Activated CD4-positive, alpha-beta T cell treated with anti-CD3 and anti-CD28 coated beads, Interleukin-2, amount 10 ng/mL, durations not matched to agents 24 days and 14 days (primary cell): ENCODE measurements at places on chromosomes 11 and 22. TPM values are rescaled to one million over a fixed set of nuclear protein-coding genes. Genes with fewer than 3 reads are reported as not detected.

DNA sequence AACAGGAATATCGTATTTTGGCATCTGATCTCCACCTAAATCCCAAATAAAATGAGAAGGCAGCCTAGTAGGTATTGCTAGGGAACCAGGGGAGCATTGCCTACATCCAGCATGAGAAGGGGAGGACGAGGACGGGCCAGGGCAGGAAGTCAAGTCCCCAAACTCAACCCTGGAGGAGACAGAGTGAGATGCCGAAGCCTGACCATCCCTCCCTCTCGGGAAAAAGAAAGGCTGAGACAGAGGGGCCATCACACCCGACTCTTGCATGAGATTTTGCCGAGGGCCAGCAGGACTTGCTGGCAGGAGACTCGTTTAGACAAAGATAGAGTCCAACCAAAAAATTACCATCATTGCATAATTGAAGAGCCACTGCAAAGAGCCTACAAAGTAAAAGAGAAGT lies 50.2 kb upstream of the SPATA19 start:
- DNase-seq, result no peak

- DNase-seq, result no peak
Measured at GRCh38 chr11:3138178-3139085, 26.7 kb downstream of the OSBPL5 start.

GRCh38 chr11:118207079-118207478 lies 17.7 kb downstream of the JAML start:
- no peak for DNase-seq

- peak; percentile 65 for DNase-seq
Measured at GRCh38 chr11:31870609-31871309, 59.6 kb upstream of the PAX6 start.

- DNase-seq, result peak; percentile 89
Measured at GRCh38 chr11:60987577-60988277, 16.2 kb downstream of the CD6 start.

- DNase-seq, result no peak
Measured at GRCh38 chr11:126991596-126991995, 9.0 kb downstream of the KIRREL3 start.

DNA sequence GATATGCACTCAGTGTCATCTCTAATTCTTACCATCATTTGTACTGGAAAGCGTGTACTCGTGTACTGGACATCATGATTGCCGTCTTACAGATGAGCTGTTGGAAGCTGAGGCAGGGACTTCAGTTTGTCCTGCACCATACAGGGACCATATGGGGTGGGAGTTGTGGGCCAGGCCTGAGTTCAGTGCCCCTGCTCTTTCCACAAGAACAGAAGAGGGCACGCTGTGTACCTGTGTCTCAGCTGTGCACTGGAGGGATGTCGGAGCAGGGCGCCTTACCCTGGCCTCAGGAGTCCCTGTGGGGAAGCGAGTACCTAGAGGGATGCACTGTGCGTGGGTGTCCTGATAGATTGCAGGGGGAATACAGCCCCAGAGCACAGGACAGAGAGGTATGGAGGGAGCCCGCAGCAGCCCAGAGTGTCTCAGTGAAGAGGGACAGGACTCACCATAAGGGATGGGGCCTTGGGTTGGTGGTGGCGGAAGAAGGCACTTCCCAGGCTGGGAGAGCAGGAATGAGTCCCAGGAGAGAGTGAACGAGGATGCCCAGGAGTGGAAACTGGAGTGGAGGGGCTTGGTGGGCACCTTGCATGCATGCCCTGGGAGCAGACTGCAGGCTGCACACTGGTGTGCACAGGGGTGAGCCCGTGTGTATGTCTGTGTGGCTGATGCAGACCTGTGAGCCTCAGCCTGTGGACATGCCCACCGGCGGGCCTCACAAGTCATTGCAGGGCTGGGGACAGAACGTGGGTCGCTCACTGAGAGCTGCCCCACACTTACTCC lies 329.7 kb downstream of the TBC1D22A start:
- no peak for DNase-seq

DNA sequence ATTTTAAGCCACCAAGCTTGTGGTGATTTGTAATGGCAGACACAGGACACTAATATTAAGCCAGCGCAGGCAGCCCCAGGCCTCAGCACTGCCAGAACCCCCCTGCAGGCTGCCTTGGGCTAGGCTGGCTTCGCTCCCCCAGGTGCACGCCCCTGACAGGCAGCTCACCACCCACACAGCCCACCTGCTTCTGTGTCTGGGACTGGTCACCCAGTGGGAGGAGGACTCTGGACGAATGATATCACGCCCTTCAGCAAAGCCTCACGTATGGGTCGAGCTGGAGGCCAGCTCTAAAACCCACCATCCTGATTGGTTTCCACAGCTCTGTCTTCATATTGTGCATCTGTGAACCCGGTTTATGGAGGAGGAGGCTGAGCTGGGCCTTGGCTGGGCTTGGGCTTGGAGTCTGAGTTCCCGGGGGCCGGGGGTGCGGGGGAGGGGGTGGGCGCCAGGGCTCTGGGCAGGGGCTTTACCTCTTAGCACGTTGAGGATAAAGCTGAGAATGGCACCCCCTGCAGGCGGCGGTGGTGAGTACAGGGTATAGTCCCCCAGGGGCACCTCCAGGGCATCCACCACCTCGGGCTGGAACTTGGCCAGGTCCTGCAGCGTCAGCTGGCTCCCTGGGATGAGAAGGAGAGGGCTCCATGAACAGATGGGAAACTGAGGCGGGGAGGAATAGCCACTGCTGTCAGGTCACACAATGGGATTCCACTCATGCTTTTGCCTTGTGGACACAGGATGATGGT lies 13.8 kb downstream of the GGT5 start:
- peak; percentile 90 for DNase-seq

DNA sequence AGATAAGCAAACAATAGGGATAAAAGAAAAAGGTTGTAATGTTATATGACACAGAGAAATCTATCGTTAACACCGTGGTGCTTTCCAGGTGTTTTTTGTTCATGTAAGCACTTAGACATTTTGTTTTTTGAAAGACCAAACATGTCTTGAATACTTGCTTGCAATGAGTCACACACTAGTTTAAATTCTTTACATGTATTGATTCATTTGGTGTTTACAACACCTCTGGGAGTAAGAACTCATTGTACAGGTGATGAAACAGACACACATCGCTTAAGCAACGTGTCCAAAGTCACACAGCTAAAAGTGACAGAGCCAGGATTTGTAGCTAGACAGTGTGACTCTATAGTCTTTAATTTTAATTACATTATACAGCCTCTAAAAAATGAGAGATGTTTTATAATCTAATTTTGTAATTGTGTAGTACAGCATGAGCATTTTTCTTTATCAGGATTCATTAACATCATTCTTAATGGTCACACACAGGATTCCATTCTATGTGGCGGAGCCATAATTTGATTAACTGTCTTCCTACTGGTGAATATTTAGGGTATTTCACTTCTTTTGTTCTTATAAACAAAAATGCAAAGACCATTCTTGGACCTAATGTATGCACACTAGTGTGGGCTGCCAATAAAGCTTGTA lies 148.8 kb downstream of the DBX1 start:
- no peak for DNase-seq

DNA sequence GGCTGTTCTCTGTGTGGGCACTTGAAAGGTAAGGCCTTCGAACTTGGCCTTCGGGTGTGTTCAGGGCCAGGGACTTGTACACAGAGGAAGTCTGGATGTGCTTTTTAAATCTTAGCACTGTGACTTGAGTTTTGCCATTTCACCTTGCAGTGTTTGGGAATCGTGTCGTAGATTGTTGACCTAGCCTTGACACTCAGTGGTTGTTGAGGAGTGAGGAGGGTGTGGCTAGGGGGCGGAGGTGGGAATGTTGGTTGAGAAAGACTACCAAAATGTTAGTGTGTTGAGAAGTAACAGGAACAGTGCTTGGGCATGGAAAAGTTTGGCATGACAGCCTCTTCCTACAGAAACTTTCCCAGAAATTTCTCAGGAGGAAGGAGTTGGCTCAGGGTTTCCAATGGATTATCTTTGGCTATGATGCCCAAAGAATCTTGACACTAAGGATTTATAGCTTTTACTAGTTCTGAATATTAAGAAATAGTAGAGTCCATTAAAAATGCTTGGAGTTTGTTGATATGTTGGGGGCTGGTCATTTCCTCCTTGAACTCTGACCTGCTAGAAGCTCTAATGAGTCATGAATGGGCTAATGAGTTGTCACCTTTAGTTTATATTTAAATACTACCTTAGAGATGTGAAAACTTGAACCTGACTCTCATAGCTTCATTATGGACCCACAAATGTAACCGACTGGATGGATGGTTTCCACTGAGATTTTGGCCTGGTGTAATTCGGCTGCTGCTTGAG lies 40.6 kb downstream of the BARX2 start:
- DNase-seq, result no peak

DNA sequence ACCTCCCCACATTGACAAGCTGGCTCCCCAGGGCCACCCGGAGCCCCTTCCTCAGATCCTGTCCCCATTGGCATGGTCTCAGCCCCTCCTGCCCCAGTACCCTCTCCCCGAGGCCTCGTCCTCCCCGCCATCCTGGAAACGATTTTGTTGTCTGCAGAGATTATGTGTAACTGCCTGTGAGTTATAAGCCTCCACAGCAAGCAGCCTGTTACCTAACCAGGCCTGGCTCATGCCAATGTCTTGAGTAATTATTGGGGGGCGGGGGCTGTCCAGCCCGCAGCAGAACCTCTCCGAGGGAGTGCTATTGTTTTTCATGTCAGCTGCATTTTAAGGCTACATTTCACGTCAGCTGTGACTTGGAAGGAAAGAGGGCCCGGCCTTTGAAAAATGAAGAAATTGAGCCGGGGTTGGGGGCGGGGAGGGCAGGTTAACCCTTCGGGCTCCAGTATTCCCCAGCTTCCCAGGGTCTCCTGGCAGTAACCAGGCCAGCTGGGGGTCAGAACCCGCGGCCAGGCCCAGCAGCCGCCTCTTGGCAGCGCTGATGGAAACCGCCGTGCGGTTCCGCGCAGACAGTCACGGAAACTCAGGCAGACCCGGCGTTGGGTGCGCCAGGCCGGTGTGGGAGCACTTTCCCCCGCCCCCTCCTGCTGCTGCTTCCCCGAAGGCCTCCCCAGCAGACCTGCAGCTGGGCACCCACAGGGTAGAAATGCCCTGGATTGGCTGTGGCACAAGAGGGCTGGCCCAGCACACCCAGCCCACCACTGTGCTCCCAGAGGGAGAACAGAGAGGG lies 59.5 kb downstream of the CDKN1C start:
- DNase-seq, result no peak

DNA sequence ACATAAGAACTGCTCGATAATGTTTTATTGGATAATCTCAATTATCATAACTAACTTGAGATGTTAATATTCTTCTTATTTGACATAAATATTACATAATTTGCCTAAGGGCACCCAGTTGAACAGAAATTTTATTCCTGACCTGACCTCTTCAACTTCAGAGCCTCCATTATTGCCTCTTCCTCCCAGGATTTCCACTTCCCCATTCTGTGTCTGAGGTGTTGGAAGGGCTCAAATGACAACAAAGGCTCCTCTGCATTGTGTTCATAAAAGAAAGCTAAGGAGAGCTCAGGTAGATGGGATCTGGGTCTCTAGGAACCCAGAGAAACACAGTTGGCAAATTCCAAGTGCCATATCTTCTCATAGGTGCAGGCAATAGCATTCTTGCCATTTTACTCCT lies 61.2 kb upstream of the ARHGAP20 start:
- DNase-seq, result no peak

DNA sequence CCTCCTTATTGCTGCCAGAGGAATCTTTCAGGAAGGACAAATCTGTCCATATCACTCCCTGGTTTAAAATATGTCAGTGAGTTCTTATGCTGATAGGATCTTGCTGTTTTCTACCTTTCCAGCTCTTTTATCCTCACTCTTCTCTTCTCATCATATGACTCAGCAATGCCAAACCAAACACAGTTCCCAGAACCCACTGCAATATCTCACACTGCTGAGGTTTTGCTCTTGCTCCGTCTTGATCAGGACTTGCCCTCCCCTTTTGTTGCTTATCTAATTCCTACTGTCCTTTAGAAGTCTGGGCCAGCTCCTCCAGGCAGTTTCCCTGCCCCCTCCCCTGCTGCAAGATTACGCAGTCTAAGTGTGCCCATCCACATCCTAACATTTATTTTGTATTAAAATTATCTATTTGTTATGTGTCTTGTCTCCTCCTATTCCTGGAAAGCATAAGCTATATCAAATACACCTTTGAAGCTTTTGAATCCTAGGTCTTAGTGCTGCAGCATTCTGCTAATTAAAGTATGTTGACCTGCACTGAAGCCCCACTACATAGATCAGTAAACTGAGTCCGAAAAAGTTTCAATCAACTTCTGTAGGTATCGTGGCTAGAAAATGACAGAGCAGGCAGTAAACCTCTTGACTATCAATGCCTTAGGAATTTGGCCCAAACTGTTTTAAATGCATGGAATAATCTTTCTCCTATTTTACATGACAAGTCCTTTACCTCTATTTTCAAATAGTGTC lies 119.2 kb upstream of the C11orf87 start:
- DNase-seq, result no peak

GRCh38 chr22:35514366-35514765 lies 26.3 kb upstream of the RASD2 start:
- DNase-seq, result no peak

Gene SNX32
- total RNA-seq, result 1.2 and 2.1 TPM in 2 replicates

Gene PRG3
- total RNA-seq, result not detected in 2 replicates

Gene OR1S2
- not detected in 2 replicates for total RNA-seq
